ENCODE measurements at places on chromosomes 11 and 22. TPM values are rescaled to one million over a fixed set of nuclear protein-coding genes. Genes with fewer than 3 reads are reported as not detected.

GRCh38 chr11:17401316-17401715, 12.9 kb upstream of the KCNJ11 start:
- no peak for ATAC-seq

GRCh38 chr11:31114442-31114841, 255.1 kb downstream of the DCDC1 start:
- ATAC-seq: no peak

DNA sequence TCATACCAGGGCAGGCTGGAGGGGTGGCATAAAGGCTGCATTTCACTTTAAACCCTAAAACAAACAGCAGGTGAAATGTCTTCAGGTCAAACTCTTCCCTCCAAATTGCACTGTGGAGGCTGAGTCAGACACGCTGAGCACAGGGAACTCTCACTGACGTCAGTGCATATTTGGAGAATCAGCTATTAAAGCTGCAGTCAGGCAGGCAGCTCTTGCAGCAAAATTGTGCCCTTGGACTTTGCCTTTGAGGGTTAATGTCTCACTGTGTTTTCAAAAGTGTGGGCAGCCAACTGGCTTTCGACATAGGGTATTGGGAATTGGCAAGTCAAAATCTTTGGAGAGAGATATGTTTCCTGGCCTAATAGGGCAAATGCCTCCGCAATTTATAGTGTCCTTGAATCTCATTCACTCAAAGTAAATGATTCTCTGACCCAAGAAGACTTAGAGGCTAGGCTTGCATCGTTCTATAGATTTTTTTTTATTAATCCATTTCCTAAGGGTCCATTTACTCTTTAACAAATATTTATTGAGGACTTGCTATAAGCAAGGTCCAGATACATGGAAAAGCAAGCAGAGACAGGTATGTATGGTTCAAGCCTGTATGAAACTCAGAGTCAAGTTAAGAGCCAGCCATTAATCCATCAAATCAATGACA, 27.7 kb upstream of the SMCO4 start:
- peak; percentile 36 for ATAC-seq

- no peak for ATAC-seq
Measured at GRCh38 chr11:6587360-6587953, 16.0 kb downstream of the RRP8 start.

DNA sequence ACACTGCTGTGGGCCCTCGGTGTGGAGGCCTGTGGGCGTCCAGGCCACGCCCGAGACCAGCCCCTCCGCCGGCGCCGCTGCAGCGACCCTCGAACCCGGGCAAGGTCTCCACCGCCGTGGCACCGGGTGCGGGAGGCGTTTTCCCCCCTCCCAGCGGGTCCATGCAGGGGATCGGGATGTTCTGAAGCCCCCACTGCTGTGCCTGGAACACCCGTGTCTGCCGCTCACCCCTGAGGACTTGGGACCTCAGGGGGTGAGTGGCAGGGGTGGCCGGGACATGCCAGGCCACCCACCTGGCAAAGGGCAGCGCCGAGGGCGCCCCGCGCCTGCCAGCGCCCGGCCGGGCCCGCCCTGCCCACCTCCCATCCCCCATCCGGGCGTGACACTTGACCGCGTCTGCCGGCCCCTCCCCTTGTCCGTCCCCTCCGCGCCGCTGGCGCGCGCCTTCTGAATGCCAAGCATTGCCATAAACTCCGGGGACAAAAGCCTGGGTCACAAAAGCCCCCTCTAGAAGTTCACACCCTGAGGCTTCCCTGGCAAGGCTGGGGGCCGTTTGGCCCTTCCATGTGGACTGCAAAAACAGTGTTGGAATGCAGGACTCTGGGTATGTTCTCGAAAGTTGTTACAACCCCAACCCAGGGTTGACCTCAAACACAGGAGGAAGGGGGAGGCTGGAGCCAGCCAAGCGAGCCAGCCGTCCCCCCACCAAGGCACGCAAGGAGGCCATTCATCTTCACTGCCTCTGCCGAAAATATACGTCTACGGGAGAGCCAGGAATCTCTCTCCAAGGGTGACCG, 819 bp upstream of the KCNQ1OT1 start:
- ATAC-seq: no peak

DNA sequence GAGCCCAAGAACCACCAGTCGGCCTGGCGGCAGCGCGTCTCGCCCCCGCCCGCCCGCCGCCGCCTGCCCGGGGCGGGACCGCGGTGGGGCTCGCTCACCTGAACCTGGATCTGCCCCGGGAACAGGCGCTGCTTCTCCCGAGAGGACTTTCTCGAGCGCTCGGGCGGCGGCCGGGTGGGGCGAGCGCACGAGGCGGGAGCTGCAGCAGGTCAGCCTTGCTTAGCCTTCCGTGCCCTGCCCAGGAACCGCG, 133 bp downstream of the MYH9 start:
- ATAC-seq: peak; percentile 1

GRCh38 chr11:15430381-15430780, 315.7 kb downstream of the INSC start:
- no peak for ATAC-seq

- no peak for ATAC-seq
Measured at GRCh38 chr11:84804041-84804440, 823.1 kb downstream of the DLG2 start.

GRCh38 chr22:43505423-43505822, 93.6 kb downstream of the MPPED1 start:
- ATAC-seq: no peak

DNA sequence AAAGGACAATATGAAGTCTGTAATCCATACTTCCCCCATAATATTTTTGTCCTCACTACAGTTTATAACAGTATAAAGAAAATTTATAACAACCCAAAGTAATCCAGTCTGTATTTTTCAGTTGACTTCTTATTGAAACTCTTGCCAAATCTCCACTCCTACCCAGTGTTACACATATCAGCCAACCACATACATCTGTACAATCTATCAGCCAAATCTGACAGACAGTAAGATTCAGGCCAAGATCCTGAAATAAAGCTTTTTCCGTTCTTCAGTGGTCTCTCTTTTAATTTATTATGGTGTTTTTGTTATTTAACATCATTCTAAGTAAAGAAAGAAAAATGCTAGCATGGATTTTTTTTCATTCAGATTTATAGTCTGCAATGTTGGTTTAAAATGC, 2370.9 kb upstream of the RAG2 start:
- no peak for ATAC-seq

- ATAC-seq: no peak
Measured at GRCh38 chr11:20156876-20157613, 3.2 kb downstream of the DBX1 start.

DNA sequence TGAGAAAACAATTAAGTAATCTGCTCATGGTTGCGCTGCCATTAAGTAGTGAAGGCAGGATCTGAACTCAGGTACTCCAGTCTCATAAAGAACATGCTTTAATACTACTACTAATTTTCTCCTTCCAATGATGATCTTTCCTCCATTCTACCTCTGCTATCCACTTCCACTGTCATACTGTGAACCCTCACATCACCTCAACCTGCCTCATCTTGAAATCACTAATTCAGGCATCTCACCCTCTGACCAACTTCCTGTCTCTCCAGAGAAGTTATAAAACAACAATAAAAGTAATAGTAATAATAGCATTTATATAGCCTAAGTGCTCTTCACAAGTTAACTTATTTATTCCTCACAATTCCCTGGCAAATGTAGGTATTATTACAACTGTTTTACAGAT, 57.1 kb upstream of the PSMA1 start:
- no peak for ATAC-seq

GRCh38 chr11:61333550-61334433, 764 bp downstream of the TKFC start:
- ATAC-seq: no peak

DNA sequence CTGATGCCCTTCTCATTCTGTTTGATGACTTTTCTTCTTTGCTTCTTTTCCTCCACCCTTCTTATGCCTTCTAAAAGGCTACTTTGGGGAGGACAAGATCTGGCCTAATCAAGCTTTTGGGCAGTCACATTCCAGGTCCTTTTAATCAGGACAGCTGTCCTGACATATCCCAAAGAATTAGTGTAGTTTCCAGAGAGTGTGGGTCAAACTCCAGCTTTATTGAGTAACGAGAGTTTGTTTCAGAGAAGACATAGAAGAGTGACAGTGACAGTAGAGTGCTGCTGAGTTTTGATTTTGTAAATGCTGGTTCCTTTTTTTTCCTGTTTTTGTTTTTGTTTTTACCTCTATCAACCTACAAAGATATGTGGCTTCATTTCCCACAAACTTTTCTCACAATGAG, 158.4 kb upstream of the SESN3 start:
- no peak for ATAC-seq

GRCh38 chr11:68498903-68499883, 38.6 kb downstream of the PPP6R3 start:
- no peak for ATAC-seq

- no peak for ATAC-seq
Measured at GRCh38 chr11:5171856-5172255, 17.3 kb upstream of the OR52A1 start.

Gene LIN7C
- total RNA-seq: 69.4 TPM

Gene PTGDR2
- 0.43 TPM for total RNA-seq

Gene CELSR1
- 0.54 TPM for total RNA-seq

Gene ANKK1
- 0.29 TPM for total RNA-seq

Gene C22orf15
- total RNA-seq: 1.7 TPM

Gene CHRM1
- 0.13 TPM for total RNA-seq

Gene TRABD
- 28.2 TPM for total RNA-seq

Gene TMEM86A
- total RNA-seq: 2.5 TPM

Gene HTR3A
- total RNA-seq: 0.31 TPM

Gene LARGE1
- total RNA-seq: 21.3 TPM

Gene SESN3
- 26.3 TPM for total RNA-seq
